AG08395 (cell line): ENCODE measurements at places on chromosomes 2 and 18.
A peak's percentile ranks its signal among the peaks of the same experiment; 100 is the strongest.

DNA sequence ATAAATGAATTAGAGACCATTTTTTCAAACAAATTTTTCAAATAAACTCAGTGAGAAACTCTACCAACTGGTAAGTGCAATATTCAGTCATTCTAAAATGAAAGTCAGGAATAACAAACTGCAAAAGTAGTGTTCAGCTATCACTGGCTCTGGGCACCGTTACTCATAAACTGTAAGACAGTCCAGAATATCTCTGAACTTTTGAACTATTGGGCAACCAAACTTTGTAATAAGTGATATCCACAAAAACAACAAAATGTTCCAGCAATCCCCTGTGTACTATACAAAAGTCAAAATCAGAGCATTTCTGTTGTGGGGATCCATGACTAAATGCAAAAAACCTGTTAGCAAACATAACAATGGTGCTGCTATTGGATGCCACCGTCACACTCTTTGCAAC lies 56.3 kb downstream of the SLC25A12 start:
- no peak for DNase-seq

DNA sequence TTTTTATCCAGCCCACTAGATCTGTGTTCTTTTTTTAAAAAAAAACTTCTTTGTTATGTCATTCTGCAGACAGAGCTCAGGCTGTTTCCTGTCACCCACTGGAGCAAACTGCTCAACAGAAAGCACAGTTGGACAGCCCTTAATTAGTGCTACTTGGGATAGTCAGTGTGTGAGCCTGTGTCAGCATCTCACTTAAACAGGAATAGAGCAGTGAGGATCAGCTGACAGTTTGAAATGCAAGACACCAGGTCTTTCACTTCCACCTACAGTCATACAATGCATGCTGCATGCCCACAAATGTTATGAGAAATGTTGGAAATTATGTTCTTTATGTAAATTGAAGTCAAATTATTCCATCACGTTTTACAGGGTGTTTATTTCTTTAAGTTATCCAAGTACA lies 174.9 kb downstream of the NR4A2 start:
- no peak for DNase-seq

GRCh38 chr2:132593171-132593570 lies 76.8 kb downstream of the LYPD1 start:
- no peak for DNase-seq

DNA sequence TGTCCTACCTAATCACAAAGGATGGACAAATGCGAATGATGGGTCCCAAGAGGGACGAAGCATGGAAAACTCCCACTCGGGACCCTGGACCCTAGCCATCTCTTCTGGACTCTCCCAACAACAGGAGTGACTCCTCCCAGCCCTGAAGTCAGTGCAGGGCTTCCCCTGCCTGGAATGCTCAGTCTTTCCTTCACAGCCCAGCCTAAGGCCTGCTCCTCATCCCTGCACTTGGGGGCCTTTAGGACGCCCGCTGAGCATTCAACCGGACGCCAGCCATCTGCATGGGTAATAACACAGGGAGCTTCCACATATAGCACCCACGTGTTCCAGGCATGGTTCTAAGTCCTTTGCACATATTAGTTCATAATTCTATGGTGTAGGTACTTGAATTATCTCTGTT lies 237.5 kb downstream of the KLHL29 start:
- no peak for DNase-seq

GRCh38 chr2:17162713-17163112 lies 355.5 kb downstream of the RAD51AP2 start:
- DNase-seq = no peak

DNA sequence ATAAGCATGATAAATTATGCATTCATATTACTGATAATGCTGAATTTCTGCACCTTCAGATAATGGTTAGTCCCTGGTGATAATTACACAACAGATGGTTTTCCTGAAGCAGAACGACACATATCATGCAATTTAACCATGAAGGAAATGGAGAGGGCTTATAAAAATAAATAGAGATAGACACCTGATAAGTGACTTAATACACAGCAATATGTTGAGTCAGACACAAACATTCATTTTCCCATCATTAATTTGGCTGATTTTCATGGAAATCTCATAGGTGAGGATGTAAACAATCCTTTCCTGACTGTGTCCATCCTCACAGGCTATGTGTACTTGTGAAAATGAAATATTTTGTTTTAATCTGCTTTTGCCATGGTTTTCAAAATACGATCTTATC lies 36.9 kb upstream of the DSEL start:
- DNase-seq = no peak

- DNase-seq = no peak
Observed at GRCh38 chr2:209097168-209097567, 326.7 kb upstream of the MAP2 start.

- no peak for DNase-seq
Observed at GRCh38 chr18:27185025-27185763, at the start of gene CHST9. TSS of gene CHST9 (minus strand) at chr18:27185308. CDS start at chr18:27142809, 42,499 bp downstream.

DNA sequence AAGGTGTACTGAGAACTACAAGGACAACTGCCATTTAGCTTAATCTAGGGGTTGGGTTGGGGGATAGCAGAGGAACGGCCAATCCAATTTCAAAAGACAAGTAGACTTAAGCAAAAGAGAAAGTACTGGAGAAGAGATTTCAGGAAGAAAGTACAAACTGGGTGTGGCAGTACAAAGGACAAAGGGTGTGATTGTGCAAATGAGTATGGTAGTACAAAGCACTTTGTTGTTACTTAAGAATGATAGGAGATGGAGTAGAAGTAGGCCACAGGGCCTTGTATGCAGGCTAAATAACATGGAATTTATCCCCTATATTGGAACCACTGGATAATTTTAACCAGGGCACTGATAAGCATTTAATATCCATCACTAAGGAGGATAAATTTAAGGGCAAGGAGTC lies 4.7 kb upstream of the ORC2 start:
- DNase-seq = no peak

GRCh38 chr18:79982736-79983135 lies 5.6 kb downstream of the TXNL4A start:
- DNase-seq = peak; percentile 20

DNA sequence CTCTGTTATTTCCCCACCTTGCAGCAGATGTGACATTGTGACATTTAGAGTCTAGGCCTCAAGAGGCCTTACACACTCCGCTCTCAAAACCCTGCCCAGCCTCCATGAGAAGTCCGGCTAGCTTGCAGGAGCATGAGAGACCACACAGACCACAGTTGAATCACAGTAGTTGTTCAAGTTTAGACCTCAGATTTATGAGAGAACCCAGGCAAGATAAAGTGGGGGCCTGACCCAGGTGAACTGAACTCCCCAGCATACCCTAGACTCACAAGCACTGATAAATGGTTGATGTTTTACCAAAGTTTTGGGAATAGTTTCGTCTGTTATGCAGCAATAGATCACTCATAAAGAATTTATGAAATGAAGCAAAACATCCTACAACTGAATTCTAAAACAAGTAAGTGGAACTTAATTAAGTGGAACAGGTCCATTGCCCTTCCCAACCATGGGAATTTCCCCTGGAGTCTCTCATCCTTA lies 4.7 kb upstream of the STAT1 start:
- no peak for DNase-seq

GRCh38 chr2:168929031-168929430 lies 27.9 kb downstream of the G6PC2 start:
- DNase-seq = no peak

DNA sequence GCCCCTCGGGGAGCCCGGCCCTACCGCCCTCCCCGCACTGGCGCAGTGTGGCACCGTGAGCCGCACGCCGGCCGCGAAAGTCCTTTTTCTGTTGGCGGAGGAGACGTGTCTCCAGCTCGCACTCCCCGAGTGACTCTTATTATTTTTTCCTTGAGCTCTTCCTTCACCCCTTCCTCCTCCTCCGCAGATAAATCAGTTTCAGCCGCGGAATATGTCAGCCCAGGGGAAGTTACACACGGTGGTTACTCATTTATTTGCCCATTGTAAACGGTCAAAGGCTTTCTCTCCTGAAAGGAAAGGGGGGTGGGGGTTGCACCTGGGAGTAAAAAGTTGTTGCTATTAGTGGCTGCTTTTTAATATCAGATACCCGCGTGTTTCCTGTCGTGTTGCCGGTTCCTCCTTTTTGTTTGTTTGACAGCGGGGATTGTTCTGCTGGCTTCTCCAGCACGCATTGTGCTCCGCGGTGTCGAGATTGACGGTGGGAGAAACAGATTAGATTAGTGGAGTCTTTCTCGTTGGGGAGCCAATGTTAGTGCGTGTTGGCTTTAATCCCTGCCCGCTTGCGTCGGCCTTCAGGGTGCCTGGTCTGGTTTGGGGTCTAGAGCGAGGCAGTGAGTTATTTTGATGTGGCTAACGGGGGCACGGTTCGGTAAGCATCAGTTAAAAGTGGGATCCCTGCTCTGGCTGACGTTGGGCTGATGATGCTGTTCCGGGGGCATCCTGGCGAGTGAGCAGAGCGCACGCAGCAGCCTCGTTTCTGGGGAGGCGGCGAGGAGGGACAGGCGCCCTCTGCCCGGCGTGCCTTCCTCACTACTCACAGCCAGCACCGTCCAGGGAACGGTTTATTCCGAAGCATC lies 1.6 kb downstream of the CRIM1 start:
- DNase-seq = peak; percentile 48

DNA sequence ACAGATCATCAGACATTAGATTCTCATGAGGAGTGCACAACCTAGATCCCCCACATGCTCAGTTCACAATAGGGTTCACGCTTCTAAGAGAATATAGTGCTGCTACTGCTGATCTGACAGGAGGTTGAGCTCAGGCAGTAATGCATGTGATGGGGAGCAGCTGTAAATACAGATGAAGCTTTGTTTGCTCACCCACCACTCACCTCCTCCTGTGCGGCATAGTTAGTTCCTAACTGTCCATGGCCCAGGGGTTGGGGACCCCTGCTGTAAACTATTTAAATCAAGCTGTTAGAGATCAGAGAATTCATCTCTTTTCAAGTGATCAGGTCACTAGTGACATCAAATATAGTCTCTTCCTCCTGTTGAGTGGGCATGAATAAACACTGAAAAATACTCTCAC lies 88.8 kb upstream of the ACVR2A start:
- no peak for DNase-seq

- no peak for DNase-seq
Observed at GRCh38 chr2:10343191-10343590, 40.5 kb downstream of the HPCAL1 start.

DNA sequence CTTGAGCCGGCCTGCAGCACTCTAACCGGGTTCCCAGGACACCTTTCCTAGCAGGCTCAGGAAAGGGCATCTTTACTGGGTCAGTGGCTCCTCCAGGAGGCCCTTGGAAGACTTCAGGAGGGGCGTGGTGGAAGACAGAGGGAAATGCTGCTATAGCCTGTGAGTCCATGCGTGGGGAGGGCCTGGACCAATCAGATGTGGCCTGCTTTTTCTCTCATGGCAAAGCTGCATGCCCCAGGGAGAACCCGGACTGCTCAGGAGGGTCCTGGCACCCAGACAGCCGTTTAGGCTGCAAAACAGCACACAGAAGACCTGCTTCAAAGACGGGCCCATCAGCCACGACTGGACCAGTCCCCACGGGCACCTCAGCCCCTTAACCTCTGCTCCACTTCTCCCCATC lies 84.4 kb downstream of the EIPR1 start:
- no peak for DNase-seq

GRCh38 chr18:79525556-79526467 lies 130.1 kb downstream of the NFATC1 start:
- DNase-seq = peak; percentile 65

DNA sequence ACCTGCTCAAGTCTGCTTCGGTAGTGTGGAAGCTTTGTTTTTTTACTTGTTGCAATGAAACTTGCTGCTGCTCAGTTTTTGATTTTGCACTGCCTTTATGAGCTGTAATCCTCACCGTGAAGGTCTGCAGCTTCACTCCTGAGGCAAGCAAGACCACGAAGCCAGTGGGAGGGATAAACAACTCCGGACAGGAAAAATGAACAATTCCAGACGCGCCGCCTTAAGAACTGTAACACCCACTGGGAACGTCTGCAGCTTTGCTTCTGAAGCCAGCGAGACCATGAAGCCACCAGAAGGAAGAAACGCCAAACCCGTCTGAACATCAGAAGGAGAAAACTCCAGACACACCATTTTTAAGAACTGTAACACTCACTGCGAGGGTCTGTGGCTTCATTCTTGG lies 245.7 kb upstream of the REG3G start:
- no peak for DNase-seq

- peak; percentile 28 for DNase-seq
Observed at GRCh38 chr18:48815581-48816324, 135.0 kb downstream of the SMAD7 start.

DNA sequence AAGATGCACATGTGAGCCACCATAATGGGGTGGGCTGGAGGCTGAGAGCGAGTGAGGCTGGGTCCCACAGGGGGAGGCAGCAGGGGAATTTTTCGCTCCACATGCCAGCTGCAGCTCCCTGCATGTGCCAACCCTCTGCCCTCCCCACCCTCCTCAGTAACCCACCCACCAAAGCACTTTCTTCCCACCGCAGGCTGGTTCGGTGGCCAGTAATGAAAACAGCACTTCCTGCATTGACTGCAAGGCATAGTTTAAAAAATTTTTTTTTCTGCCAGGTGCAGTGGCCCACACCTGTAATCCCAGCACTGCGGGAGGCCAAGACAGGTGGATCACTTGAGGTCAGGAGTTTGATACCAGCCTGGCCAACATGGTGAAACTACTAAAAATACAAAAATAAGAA lies 147.5 kb upstream of the TTC39C start:
- no peak for DNase-seq

- DNase-seq = peak; percentile 35
Observed at GRCh38 chr2:216696751-216697560, 1.6 kb upstream of the IGFBP5 start.

DNA sequence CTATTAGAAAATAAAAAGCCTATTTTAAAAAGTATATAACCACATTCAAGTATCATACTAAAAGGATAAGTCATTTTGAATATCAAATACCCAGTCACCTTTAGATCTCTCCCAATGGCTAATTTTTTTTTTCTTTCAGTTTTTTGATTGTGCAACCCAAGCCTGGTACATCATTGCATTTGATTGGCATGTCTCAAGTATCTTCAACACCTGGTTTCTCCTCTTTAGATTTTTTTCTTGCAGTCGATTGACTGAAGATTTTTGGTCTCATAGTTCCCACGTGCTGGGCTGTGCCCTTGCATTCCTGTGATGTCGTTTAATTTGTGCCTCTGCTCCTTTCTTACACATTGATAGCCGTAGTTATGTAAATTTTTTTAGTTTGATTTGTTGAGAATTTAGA lies 40.7 kb downstream of the ATIC start:
- no peak for DNase-seq
